T-helper 9 cell (primary cell): ENCODE measurements at places on chromosomes 4 and X.

GRCh38 chr4:132642016-132642817, 506.9 kb upstream of the PCDH10 start:
- DNase-seq, result no peak

GRCh38 chr4:113784497-113785250, 23.1 kb upstream of the CAMK2D start:
- DNase-seq, result no peak

GRCh38 chr4:141220271-141220670, 424 bp upstream of the ZNF330 start:
- DNase-seq, result no peak

- DNase-seq, result no peak
These were observed 2.0 kb upstream of the ABCB7 start for GRCh38 chrX:75158054-75158453.

GRCh38 chr4:8869002-8869897, 2.4 kb downstream of the HMX1 start:
- no peak for DNase-seq

DNA sequence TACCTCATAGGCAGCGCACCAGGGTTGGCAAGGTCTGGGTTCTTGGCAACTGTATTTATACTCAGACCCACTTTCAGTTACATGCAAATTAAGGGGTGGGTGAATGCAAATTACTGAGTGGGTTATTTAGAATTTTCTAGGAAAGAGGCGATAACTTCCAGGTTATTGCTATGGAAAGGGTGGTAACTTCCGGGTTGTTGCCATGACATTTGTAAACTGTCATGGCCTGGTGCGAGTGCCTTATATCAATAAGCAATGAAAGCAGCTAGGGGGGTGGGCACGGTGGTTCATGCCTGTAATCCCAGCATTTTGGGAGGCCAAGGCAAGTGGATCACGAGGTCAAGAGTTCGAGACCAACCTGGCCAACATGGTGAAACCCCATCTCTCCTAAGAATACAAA, 57.5 kb upstream of the SLC7A3 start:
- no peak for DNase-seq

DNA sequence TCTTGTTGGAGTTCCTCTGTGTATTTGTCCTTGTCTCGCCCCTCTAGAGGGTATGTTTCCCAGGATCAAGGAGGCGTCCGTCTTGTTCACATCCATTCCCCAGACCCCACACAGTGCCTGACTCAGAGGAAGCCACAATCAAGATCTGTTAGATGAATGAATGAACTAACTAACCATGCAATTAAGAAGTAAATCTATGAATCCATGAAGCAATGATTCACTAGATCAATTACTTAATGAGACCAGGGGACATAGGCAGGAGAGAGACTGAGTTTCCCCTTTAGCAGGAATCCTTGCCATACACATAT, 11.9 kb downstream of the BLOC1S4 start:
- DNase-seq, result no peak

- no peak for DNase-seq
These were observed 21.8 kb upstream of the BBS12 start for GRCh38 chr4:122710434-122711308.

DNA sequence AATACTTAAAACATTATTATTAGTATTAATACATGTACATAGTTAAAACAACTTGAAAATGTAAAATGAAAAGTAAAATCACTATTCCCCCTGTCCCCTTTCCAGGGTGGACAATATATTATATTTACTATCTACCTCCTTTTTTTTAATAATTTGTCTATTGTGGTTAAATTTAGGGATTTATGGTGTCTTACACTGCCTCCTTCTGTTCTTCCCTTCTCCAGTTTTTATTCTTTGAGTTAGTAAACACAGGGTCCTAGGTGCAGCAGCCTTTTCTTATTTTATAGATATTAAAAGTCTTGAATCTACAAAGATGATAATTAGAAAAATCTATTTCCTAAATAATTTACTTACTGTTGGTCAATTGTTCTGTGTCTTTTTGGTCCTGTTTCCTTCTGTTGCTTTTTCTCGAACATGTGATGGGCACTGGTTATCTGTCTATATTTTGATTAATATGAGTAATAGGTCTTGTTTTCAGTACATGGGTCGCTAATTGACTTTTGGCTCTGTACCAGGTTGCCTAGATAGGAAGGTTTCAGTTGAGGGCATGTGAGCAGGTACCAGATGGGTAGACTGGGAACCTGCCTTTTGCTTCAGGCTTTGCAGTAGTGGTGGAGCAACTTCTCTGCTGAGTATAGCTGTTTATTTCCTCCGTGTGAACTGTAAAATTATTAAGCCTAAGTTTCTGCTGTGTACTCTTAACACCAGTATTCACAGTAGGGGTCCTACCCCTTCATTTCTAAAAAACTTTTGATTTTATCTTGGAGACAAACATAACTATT, 1.1 kb downstream of the NUDT9 start:
- DNase-seq, result no peak

GRCh38 chr4:78119698-78120097, 62.6 kb downstream of the FRAS1 start:
- no peak for DNase-seq

GRCh38 chrX:107827030-107827831, 1.6 kb downstream of the MID2 start:
- DNase-seq, result no peak

- no peak for DNase-seq
These were observed 95.4 kb downstream of the NKX6-1 start for GRCh38 chr4:84403656-84404055.

- no peak for DNase-seq
These were observed 105.4 kb upstream of the FAT1 start for GRCh38 chr4:186829097-186829496.

- DNase-seq, result no peak
These were observed 382.2 kb upstream of the SPOCK3 start for GRCh38 chr4:167616476-167616875.

DNA sequence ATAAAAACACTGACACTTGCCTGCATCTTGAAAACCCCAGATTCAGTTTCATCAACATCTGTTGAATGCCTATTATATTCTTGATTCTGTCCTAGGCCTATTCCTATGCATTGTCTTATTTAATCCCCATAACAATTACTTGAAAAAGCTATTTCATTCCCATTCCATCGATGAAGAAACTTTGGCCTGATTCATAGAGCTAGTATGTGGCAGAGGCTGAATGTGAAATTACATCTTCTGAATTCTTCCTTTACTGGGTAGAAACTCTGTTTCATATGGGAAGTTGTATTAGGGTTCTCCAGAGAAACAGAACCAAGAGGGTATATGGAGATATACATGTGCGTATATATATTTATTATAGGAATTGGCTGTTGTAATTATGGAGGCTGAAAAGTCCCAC, 35.0 kb upstream of the SLC4A4 start:
- no peak for DNase-seq

DNA sequence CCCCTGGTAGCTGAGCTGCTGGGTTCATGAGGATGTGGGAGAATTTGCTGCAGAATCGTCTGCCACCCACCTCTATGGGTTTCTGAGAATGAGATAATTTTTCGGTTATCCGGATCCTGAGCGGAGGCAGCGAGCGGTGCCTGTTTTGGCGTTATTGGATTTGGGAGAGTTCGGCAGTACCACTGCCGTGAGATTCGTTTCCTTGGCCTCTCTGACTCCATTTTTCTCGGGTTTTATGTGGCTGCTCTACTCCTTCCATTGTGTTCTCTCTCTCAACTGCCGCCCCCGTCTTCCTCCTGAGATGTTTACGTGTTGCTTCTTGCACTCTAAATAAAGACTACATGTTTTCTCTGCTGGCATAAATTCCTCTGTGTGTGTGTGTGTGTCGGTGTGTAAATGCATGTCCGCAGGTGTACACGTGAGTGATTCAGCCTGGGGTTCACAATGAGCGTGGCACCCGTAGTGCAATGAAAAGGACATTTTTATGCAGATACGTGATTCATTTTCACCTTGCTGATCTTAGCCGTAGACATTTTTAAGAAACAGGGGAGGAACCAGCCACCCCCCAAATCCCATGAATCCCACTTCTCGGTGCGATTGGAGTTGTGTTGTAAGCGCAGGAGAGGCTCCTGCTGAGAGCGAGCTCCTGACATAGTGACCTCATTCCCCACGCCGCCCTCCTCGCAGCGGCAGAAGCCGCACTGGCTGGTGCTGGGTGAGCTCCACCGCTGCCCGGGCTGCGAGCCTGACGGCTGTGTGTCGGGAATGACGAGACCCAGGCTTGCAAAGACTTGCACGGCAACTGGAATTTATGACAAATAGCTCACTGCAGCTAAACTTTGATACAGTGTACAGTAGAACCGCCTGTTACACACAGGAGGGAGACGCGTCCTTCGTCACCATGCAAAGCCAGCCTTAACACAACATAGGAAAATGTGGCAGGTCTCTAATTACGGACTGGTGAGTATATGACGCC, 82.2 kb downstream of the STOX2 start:
- no peak for DNase-seq

DNA sequence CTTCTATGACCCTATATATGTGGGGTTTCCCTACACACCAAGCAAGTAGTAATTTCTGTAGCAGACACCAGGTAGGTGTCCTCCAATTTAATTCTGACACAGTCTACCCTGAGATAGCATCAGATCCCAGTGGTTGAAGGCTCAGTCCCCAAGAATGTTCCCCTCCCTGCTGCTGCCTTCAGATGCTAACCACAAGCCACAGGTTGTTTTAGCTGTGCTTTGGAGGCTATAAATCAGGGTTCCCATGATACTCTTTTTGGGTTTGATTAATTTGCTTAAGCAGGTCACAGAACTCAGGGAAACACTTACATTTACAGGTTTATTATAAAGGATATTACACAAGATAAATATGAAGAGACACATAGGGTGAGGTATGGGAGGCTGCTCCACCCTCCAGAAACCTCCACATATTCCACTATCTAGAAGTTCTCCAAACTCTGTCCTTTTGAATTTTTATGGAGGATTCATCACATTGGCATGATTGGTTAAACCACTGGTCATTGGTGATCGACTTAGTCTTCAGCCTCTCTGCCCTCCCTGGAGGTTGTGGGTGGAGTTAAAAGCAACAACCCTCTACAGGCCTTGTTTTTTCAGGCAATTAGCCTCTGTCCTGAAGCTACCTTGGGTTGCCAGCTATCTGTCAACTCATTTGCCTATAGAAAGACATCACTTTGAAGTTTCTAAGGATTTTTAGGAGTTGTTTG, 50.8 kb downstream of the GRIA2 start:
- DNase-seq, result no peak

GRCh38 chrX:105098201-105098600, 122.3 kb downstream of the TEX13A start:
- no peak for DNase-seq

DNA sequence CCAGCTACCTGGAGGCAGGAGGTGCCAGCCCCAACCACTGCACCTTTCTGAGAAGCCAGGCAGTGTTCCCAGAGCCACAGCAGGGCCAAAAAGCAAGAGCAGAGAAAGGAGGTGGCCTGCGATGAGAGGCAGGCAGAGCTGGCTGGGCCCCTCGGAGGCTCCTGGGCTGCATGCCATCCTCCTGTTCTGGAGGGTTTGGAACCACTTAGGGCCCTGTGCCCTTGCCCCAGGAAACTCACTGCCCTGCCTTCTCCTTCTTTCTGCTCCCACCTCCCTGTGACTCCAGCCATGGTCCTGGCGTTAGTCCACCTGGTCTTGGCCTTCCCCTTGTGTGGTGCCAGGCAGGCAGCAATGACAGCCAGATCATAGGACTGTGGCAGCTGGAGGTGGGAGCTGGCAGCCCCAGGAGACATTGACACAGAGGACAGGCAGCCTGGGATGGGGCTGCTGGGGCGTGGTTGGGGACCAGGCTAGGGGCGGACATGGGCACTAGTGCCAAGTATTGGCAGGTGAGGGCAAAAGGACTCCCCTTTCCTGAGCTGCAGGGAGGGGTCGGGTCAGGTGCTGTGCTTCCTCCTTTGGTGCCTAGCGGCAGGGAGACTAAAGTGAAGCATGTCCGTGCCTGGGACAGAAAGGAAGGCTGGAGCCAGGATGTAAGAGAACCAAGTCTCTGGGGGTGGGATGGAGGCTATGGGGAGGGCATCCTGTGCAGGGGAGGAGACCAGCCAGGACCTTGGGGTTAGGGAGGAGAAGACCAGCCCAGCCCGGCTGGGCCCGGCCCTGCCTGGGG, 1.4 kb downstream of the APLN start:
- DNase-seq, result no peak

GRCh38 chr4:99413140-99413539, 22.0 kb downstream of the ADH7 start:
- no peak for DNase-seq

DNA sequence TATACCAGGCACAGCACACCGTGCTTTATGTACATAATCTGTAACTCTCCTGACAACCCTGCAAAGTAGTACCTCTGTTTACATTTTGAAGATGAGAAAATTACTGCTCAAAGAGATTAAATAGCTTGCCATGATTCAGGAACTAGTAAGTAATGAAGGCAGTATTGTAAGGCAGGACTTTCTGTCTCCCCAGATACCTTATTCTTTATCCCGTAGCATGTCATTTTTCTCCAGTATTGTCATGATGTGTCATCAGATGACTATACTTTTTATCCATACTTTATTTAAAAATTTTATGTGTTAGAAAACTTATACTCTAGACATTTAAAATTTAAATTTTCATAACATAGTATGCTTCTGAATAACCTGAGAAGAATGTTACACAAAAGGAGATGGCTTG, 188.3 kb upstream of the NUDT6 start:
- no peak for DNase-seq

DNA sequence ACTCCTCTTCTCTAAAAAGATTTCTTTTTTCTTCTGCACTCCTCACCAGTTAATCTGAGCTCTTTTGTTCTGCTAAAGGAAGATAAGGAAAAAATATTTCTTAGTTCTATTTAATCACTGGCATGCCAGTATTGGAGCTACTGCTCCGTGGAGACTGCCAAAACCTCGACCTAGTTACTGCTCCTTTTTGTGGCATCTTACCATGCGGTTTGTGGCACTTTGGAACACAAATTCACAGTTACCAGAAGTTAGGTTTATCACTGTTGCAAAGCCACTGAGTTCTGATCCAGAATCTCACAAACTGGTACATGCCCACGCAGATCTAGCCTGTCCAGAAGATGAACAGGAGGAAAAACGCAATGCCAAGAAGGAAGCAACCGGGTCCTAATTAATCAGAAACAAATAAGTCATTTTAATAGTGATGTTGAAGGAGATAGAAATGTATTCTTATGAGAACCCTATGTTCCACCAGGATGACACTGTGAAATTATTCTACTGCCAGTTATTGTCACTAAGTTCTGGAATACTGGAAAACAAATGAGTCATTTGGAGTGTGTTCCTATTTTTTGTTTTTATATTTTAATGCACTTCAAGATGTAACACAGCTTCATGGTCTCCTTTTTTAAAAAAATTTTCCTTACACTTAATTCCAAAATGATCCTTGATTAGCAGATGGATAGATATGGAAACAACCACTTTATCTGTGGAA, 106.7 kb upstream of the GK2 start:
- DNase-seq, result no peak

DNA sequence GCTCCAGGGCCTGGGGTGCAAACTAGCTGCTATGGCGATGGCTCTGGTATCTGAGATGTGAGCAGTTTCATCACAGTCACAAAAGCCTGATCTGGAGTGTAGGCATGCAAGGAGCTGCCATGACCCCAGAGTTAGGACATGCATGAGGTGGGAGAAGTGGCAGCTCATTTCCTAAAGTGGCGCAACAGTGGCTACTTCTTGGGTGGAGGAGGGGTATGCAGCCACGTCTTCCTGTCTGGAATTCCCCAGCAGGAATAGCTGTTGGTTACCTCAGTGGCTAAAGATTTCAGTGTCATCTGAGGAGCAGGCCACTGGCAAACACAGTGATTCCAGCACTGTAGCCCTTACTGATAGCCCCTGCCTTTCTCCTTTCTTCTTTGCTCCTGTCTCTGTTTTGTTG, 1382.5 kb downstream of the C4orf33 start:
- no peak for DNase-seq

GRCh38 chr4:824461-825062, 1.4 kb downstream of the CPLX1 start:
- no peak for DNase-seq

- no peak for DNase-seq
These were observed 266.6 kb downstream of the ZNF674 start for GRCh38 chrX:46278572-46278971.
